ENCODE measurements at places on chromosomes 12 and 14.

DNA sequence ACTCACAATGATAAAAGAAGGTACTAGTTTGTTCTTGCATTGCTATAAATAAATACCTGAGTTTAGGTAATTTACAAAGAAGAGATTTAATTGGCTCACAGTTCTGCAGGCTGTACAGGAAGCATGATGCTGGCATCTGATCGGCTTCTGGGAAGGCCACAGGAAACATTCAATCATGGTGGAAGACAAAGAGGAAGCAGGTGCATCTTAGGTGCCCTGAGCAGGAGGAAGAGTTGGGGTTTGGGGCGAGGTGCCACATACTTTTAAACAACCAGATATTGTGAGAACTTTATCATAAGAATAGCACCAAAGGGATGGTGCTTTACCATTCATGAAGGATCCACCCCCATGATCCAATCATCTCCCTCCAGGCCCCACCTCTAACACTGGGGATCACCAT, 752.6 kb upstream of the FLRT2 start:
- no peak for DNase-seq

GRCh38 chr12:31499567-31499966, 91.4 kb downstream of the DENND5B start:
- DNase-seq = no peak

DNA sequence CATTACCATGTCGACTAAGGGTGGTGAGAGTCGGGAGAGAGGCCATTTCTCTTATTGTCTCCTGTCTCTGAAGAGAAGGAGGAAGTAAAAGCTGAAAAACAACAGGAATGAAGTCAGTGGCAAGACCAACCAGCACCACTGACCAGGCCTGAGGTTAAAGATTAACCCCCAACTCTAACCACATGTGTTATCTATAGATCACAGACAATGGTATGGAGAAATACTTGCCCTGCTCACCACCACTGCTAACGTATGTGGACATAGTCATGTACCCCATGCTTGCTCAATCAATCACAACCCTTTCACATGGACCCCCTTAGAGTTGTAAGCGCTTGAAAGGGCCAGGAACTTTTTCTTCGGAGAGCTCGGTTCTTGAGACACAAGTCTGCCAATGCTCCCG, 690.9 kb upstream of the LMO3 start:
- no peak for DNase-seq

- peak; percentile 98 for DNase-seq
Observed at GRCh38 chr14:90521084-90521929, 124.5 kb downstream of the CALM1 start.

DNA sequence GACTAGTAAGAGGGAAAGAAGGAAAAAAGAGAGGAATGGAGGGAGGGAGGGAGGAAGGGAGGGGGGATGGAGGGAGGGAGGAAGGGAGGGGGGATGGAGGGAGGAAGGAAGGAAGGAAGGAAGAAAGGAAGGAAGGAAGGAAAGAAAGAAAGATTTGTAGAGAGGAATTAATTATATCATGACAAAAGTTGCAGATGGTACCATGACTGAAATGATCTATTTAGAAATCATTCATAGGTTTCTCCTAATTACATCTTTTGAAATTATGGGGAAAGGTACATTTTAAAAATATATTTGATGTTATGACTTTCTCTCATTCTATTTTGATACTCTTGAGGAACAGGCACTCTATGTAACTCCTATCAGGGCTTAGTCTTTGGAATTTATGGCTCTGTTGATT, 236.2 kb upstream of the BTG1 start:
- no peak for DNase-seq

- no peak for DNase-seq
Observed at GRCh38 chr14:61455351-61455750, 134.0 kb downstream of the PRKCH start.

DNA sequence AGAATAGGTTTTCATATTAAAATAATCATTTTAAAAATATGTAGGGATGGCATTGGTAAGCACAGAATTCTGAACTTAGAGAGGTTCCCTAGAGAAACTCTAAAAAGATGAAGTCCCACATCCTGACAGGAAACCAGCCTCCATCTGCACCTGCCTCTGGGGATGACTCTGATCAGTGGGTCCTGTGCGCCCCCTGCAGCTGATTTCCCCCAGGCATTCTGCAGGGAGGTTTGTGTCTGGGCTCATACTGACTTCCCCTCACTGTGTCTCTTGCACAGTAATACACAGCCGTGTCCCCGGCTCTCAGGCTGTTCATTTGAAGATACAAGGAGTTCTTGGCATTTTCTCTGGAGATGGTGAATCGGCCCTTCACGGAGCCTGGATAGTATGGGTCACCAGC, 602.9 kb downstream of the TMEM121 start:
- no peak for DNase-seq

- no peak for DNase-seq
Observed at GRCh38 chr12:50764286-50765094, 589 bp downstream of the ATF1 start.

- DNase-seq = no peak
Observed at GRCh38 chr12:27280412-27280811, 36.3 kb downstream of the STK38L start.

DNA sequence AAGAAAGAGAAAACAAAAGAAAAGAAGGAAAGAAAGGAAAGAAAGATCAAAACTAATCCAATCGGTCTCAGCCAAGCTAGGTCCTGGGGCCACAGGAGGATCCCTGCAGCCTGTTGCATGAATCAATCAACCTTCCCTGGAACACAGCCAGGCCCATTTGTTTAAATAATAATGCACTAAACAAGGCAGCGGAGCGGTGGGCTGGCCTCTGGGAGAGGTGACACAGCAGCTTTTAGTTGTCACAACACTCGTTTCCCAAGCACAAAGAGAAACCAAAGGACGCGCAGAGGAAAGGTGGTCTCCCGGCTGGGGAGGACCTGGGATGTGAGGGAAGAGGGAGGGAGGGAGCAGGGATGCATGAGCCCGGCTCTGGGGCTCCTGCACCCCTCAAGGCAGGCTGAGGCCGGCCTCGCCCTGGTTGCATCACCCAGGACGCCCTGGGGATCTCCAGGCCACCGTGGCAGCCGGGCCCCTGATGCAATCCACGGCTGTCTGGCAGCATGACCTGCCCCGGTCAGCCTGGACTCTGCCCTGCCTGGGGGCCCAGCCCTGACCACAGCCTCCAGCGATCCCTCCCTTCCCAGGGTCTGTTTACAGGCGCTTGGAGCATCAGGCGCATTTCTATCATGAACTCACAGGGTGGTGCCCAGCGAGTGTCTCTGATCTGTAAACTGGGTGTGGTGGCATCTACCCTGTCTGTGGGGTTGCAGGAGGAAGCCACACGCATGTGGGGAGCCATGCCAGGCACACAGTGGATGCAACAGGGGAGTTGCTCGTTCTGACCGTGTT, 32.5 kb downstream of the MMP17 start:
- no peak for DNase-seq

DNA sequence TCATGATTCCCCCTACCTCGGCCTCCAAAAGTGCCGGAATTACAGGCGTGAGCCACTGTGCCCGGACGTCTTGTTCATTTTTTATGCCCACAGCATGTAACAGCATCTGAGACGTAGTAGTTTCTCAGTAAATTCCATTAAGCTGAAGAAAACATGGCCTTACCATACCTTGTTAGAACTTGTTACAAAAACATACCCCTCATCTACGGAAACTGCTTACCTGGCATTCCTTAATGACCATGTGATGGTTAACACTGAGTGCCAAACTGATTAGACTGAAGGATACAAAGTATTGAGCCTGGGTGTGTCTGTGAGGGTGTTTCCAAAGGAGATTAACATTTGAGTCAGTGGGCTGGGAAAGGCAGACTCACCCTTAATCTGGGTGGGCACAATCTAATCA, 186.8 kb downstream of the CEP128 start:
- DNase-seq = no peak

- no peak for DNase-seq
Observed at GRCh38 chr14:104117341-104118005, 20.9 kb upstream of the KIF26A start.

Data from NCI-H524 treated with DMSO at 0.1 percent for 48 hours (cell line).